ENCODE measurements at places on chromosomes 11 and 22.
A peak's percentile ranks its signal among the peaks of the same experiment; 100 is the strongest.

- DNase-seq, result no peak
These were observed 110.2 kb downstream of the TRIM29 start for GRCh38 chr11:120027546-120028180.

- DNase-seq, result no peak
These were observed 9.4 kb downstream of the TRIM29 start for GRCh38 chr11:120128392-120129119.

DNA sequence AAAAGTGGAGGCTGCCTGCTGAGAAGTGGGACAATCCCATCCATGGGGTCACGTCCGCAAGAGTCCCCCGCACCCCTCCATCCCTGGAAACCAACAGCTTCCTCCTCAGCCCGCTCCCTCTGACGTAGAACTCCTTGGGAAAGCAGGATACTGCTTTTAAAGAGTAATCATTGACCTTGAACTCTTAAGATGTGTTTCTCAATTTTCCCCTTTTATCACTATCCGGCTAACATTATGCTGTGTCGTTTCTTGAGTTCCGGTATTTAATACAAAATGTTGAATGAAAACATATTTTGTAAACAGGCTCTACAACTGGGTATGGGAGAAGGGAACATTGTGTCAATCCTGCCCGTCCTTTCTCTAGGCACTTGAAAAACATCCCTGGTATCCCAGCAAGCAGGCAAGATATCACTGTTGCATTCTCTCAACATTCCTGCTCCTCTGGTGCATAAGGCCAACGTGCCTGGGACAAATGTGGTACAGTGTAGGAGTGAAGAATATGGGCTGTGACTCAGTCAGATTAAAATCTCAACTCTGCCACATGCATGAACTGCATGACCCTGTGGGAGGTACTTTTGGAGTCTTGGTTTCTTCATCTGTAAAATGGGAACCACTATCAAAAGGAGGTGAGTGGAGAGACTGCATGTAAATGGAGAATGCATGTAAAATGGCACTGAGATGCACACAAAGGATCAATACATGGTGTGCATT lies 52.8 kb downstream of the WT1 start:
- DNase-seq, result no peak

DNA sequence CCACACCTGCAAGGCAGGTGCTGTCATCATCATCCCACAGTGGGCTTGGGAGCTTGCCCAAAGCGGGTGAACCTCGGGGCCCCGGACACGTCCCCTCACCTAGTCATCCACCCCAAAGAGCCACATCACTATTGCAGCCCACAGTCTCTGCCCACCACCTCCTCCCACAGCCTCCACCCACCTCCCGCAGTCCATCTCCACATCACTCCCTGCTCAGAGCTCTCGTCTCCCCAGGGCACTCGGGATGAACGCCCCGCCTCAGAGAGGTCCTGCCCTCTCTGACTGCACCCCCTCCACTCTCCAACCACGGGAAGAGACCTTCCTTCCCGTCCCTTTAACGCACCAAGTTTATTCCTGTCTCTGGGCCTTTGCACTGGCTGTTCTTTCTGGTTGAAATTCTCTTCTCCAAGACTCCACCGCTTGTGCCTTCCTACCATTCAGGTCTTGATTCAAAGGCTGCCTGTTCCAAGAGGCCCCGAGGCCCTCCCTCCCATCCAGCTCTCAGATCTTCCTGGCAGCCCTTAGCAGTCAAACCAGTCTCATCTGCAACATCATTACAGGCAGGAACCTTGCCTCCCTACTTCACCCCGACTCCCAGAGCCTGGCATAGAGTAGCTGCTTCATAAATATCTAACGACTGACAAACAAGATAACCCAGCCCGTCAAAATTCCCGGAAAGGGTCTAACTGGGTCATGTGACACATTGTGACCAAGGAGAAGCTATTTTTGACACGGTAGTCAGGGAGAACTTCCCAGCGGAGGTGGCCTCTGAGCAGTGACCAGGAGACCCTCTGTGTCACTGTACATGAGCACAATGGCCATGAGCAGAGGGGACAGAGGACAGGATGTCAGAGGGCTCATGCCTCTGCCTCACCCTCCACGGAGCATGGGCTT lies 11.1 kb downstream of the KCNJ4 start:
- no peak for DNase-seq

- DNase-seq, result no peak
These were observed 102.7 kb downstream of the MRTFA start for GRCh38 chr22:40533712-40534378.

GRCh38 chr22:41217553-41218157 lies 12.5 kb downstream of the L3MBTL2 start:
- DNase-seq, result peak; percentile 31

DNA sequence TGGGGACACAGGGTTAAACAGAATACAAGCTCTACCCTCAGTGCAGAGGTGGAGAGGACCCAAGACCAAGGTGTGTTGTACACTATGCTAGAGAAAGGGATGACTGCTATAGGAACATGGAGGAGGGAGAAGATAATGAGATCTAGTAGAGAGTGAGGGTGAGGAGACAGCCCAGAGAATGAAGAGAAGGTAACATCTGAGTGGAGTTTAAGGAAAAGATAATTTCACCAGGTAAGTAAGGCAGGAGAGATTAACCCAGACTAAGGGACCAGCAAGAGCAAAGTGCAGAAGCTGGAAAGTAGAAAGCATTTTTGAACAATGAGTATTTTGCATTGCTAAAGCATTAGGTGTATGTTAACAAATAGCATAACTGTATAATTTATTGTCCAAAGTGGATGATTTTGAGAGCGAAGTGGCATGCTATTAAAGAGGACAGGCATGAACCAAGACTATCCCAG lies 128.8 kb downstream of the RASSF10 start:
- DNase-seq, result no peak

- DNase-seq, result peak; percentile 6
These were observed 897 bp downstream of the MAP6 start for GRCh38 chr11:75667831-75668450.

DNA sequence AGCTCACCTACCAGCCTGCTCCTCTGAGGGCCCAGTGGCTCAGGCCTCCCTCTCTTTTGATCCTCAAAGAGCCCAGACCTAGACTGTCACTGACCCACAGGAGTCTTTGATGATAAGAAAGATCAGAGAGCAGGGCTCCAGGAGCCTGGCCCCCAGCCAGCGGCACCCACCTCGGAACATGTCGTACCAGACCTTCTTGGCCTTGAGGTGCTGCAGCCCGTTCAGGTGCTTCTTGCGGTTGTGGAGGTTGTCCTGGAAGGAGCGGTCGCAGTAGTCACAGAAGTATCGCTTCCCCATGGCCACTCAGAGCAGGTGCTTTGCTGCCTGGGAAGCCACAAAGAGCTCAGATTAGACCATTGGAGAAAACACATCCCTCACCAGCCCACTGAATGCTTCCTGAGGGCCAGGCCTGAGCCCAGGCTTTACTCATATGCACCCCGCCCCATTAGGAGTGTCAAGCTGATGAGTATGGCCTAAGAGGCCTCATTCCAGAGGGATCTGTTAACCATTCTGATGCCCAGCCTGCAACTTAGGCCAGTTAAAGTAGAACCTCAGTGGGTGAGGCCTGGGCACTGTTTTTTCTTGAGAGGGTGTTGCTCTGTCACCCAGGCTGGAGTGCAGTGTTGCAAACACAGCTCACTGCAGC lies 18.4 kb downstream of the ZMAT5 start:
- no peak for DNase-seq

- no peak for DNase-seq
These were observed 9.2 kb downstream of the EXT2 start for GRCh38 chr11:44104481-44105294.

GRCh38 chr22:44670220-44670988 lies 31.6 kb upstream of the PRR5 start:
- no peak for DNase-seq

DNA sequence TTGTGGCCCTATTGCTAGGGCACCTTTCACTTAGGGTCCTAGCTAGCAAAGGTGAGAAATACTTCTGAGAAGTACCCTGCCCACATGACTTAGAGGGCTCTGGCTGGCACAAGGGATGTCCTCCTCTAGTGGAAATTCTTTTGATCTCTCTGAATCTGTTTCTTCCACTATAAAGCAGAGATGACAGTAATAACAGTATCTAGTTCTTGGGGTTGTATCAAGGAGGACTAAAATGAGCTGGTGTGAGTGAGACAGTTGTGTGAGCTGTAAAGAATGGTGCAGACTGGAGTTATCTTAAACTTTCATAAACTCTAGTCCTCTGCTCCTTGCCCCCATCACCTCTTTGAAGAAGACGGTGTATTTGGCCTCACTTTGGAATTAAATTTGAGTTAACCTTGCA lies 157.8 kb upstream of the PLET1 start:
- DNase-seq, result no peak

GRCh38 chr11:57368845-57369232 lies 12.1 kb downstream of the PRG3 start:
- no peak for DNase-seq

DNA sequence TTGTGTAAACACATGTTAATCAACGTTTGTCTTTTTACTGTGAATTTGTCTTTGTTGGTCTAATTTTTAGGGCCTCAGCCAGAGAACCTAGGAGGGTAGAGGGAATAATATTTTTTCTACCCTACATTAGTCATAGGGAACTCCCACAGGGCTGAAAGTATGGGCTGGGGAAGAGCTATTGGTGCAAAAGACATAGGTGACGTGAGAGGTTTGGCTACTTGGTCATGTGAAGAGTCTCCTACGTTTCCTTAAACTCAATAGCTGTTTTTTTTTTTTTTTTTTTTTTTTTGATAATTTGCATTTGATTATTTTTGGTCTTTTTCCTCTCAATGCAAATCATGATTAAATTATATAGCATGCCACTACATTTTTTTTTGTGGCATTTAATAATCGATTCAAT lies 15.9 kb upstream of the MMP7 start:
- no peak for DNase-seq

DNA sequence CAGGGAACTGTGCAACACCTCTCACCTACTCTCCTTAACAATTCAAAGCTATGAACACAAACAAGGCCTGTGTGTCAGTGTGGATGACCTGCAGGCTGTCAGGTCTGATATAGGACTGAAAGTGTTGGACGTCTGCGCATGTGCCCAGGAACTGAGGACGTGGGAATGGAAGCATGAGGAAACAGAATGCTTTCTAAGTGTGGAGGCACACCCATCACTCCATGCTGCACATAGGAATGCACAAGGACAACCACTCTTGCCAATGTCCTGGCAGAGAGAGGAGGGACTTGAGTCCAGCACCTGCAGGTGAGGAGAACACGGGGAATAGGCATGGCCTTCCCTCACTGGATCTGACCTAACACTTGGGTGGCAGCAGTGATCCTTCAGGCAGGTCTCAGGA lies 874.3 kb downstream of the OPCML start:
- DNase-seq, result no peak

GRCh38 chr11:117019871-117020270 lies 78.4 kb downstream of the SIK3 start:
- no peak for DNase-seq

GRCh38 chr11:105388006-105388405 lies 221.9 kb upstream of the GRIA4 start:
- DNase-seq, result no peak

GRCh38 chr11:9070749-9071491 lies 20.5 kb downstream of the SCUBE2 start:
- DNase-seq, result no peak

- DNase-seq, result peak; percentile 21
These were observed 37.8 kb downstream of the PGR start for GRCh38 chr11:101091781-101092180.

- DNase-seq, result no peak
These were observed 363.0 kb downstream of the LUZP2 start for GRCh38 chr11:24859801-24860300.

- no peak for DNase-seq
These were observed 1246.4 kb downstream of the BRD1 start for GRCh38 chr22:48581205-48581766.

DNA sequence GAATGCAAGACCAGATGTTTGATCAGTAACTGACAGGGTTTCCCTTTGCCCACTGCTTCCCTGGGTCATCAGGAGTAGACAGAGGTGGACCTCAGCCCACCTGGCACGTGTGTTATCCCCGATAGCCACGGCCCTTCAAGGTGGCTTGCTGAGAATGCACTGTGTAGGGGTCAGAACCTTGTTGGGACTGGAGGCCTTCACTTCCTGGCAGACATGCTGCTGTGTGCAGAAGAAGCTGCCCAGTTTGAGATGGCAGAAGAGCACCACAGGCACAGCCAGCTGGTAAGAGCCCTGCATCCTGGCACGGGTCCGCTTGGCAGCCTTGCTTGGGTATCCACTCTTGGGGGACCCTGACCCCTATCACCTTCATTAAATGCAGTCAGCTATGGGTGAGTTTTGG lies 81.8 kb downstream of the SFI1 start:
- no peak for DNase-seq

DNA sequence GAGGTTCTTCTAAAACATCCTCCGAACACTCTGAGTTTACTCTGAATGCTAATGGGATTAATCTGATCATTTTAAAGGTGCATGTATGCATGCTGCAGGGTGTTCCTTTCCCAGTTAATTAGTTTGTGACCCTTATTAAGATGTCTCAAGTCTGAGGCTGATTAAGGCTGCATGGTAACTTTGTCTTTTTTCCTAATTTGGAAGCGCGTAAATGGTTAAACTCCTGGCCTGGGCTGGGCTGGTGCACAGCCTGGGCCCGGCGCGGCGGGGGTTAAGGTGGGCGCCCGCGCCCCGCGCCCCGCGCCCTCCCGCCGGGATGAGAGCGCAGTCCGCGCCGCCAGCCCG lies 539.7 kb downstream of the NTM start:
- no peak for DNase-seq

DNA sequence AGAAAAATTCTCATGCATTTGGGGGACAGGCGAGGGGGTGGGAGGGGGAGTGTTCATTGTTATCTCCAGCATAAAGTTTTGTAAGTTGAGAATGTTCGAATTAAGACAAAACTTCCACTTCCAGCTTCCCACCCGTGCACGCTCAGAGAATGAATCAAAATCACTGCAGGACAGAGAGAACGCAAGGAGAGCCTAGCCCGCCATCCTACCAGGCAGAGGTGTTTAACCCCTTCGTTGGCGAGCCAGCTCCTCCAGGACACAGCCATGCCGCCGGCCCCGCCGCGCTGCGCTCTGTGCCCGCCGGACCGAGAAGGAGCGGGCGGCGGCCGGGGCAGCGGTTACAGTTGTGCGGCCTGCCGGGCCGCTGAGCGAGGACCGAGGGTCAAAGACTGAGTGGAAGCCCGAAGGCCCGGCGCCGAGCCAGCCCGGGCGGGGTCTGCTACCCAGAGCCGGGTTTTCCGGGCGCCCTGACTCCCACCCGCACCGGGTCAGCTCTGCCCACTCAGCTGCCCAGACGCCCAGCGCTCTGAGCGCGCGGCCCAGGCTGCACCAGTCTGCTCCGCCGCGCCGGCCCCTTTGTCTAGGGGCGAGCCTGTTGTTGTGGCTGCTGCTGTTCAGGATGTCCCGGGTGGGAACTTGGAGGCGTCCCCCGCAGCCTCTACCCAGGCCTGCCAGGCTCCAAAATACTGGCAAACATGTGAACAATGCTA lies at the start of gene NOX4:
Gene NOX4 (minus strand): TSS at position 395 of the 710 bp plus-strand sequence. CDS start 129 bp downstream, at position 266.
- DNase-seq, result no peak
